Smooth muscle cell of bladder (primary cell): ENCODE measurements at places on chromosomes 4 and X. TPM values are rescaled to one million over a fixed set of nuclear protein-coding genes. Genes with fewer than 3 reads are reported as not detected.

Gene ENPEP
- under 0.01 and 0.28 TPM in 2 replicates for total RNA-seq

Gene ARHGAP4
- total RNA-seq = 1.1 and 1.3 TPM in 2 replicates

Gene ARHGAP36
- not detected in 2 replicates for total RNA-seq

Gene ART3
- total RNA-seq = 0.09 and 0.28 TPM in 2 replicates

Gene PRRG3
- total RNA-seq = under 0.01 TPM in 1 of 2 replicates, not detected in the other

Gene NKX6-1
- not detected in 2 replicates for total RNA-seq
